Stimulated activated CD4-positive, alpha-beta T cell treated with anti-CD3 and anti-CD28 coated beads, Interleukin-4, amount 100 ng/mL, for 1 hour (primary cell): ENCODE measurements at places on chromosomes 11 and 22.

- no peak for DNase-seq
These were observed 87.1 kb downstream of the CEP164 start for GRCh38 chr11:117414724-117415123.

DNA sequence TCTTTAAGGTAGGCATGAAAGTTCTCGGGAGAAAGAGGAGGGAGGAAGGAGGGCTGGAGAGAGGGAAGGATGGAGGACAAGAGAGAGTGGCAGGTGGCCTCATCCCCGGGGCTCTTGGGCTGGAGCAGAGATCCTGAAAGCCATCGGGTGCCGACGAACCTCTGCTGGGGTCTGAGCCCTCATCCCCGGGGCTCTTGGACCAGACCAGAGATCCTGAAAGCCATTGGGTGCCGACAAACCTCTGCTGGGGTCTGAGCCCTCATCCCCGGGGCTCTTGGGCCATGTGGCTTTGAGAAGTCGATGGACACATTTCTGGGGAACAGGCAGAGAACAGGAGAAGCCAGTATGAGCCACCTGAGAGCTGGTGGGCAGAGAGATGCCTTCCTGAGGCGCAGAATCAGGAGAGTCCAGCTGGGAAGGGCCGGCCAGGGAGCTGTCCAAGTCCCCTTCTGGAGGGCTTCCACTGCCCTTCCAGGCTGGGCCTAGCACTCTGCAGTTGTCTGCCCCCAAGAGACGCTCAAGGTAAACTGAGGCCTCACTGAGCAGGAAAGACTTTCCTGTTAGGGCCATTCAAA is 1398.1 kb downstream of the BRD1 start:
- DNase-seq, result no peak

GRCh38 chr11:94790661-94791180 is 22.6 kb downstream of the AMOTL1 start:
- no peak for DNase-seq

DNA sequence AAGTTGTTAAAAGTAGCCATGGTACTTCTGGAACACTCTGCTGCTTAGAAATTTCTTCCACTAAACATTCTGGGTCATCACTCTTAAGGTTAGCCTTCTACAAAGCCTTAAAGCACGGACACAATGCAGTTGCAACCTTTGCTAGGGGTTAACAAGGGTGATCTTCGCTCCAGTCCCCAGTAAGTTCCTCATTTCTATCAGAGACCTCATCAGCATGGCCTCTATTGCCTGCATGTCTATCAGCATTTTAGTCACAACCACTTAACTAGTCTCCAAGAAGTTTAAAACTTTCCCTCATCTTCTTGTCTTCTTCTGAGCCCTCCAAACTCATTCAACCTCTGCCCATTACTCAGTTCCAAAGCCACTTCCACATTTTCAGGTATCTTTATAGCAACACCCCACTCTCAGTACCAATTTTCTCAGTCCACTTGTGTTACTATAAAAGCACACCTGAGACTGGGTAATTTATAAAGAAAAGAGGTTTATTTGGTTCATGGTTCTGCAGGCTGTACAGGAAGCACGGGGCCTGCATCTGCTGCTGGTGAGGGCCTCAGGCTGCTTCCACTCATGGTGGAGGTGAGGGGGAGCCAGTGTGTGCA is 48.7 kb upstream of the TH start:
- no peak for DNase-seq

DNA sequence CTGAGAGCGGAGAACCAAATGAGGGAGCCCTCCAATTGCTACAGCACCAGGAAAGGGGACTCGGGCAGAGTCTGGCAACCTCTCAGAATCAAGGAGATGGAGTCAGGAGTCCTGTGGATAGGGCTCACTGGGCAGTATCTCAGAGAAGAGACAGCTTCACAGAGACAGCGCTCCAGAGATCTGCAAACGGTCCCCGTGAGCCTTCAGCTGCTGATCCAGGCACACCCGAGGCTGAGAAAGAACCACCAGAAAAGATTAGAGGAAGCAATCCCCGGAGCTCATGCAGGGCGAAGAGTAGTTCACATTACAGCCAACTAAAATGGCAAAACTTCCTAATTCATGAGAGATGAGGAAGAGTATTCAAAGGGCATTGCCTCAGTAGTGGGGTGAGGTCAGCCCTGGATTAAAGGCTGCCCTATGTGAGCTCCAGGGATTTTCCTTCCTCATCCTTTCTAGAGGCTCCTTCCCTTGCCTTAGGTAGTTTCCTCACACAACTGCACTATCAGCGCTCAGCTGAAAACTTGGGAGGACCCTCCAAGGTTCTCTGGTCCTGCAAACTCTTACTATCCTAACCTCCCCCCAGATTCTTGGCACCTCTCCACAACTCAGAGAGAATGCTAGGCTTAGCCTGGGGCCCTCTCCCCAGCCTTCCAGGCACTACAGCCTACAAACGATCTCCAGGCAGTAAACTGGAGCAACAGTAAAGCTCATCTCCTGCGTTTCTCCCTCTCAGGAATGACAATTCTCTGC is 23.7 kb downstream of the SCN4B start:
- no peak for DNase-seq
